ENCODE measurements at places on chromosomes 4 and X. TPM values are rescaled to one million over a fixed set of nuclear protein-coding genes. Genes with fewer than 3 reads are reported as not detected.

SYTL5 gene
- under 0.01 TPM for total RNA-seq

PPP1R2C gene
- not detected for total RNA-seq

UGT2B17 gene
- not detected for total RNA-seq

ZMAT1 gene
- total RNA-seq: 0.29 TPM

MAN2B2 gene
- 26.8 TPM for total RNA-seq

KLF3 gene
- 27.7 TPM for total RNA-seq

CCDC160 gene
- 0.36 TPM for total RNA-seq

DMRTC1 gene
- not detected for total RNA-seq

- H3K4me3 ChIP-seq: no peak overlapping the region
- no peaks in the 10 kb centered on the region for H3K27me3 ChIP-seq
- peaks cover 15% of the 10 kb centered on the region for H3K4me1 ChIP-seq
- H3K36me3 ChIP-seq: no peaks in the 10 kb centered on the region
These were observed 227.6 kb downstream of the PRDM5 start for GRCh38 chr4:120694973-120695372.

DNA sequence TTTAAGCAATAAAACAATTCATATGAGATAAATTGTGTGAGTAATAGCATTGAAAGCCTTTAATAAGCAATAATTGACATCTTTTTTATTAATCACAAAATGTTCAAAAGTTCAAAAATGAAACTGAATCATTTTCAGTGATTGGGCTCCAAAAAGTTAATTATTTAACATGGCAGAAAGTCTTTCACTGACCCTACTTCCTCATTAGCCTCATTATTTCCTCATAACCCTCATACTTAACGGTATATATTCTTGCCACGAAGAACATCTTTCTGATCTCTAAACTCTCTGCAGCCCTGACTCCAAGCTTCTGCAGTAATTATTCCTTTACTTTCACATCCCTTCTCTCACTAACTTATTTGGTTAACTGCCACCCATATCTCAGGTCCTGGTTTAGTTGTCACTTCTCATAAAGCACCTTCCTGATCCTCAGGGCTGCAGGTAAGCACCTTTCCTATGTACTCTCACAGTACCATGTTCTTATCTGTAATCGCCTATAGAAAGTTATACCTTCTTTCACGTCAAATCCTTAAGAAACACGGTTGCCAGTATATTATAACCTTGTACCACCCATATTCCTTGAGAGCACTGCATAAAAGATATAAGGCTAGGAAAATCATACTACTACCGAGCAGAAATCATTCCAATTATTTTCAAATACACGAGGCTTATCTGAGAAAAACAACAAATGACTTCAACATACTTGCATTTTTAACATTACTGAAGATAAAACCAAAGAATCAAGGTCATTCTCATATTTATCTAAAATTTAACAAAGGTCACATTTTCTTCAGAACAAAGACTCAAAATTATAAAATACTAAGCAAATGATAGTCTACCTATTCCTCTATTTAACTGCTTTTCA lies 72.2 kb downstream of the PPP3CA start:
- H3K4me1 ChIP-seq: peaks cover 24% of the 10 kb centered on the region
- no peak overlapping the region for H3K4me3 ChIP-seq
- DNase-seq: no peak
- H3K27me3 ChIP-seq: no peaks in the 10 kb centered on the region

GRCh38 chr4:184039963-184040383 lies 134.9 kb downstream of the STOX2 start:
- no peaks in the 10 kb centered on the region for H3K27me3 ChIP-seq
- H3K27ac ChIP-seq: no peak overlapping the region
- no peaks in the 10 kb centered on the region for H3K4me1 ChIP-seq
- no peaks in the 10 kb centered on the region for H3K36me3 ChIP-seq

GRCh38 chr4:37953620-37954293 lies 6.4 kb upstream of the PTTG2 start:
- H3K4me3 ChIP-seq: no peak overlapping the region
- no peak overlapping the region for H3K27ac ChIP-seq
- peaks cover 7% of the 10 kb centered on the region for H3K4me1 ChIP-seq
- no peaks in the 10 kb centered on the region for H3K36me3 ChIP-seq

DNA sequence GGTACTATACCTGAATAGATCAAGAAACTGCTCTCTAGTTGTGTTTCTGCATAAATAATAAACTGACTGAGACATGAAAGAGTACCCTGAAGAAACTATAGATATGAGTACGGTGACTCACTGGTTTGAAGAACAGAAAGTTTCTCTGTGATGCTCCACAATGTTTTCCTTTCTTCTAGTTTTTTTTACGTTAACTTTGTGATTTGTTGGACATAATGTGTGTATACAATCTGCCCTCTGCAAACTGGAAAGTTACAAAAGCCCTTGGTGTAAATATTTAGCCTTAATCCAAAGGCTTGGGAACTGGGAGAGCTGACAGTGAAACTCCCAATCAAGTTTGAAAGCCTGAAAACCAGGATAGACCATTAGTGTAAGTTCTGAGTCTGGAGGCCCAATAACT lies 31.6 kb upstream of the PAPSS1 start:
- DNase-seq: no peak
- no peak overlapping the region for H3K4me3 ChIP-seq
- no peaks in the 10 kb centered on the region for H3K36me3 ChIP-seq
- H3K4me1 ChIP-seq: peaks cover 9% of the 10 kb centered on the region

- H3K27ac ChIP-seq: no peak overlapping the region
- no peak for DNase-seq
- no peaks in the 10 kb centered on the region for H3K4me1 ChIP-seq
- H3K4me3 ChIP-seq: no peak overlapping the region
These were observed 177.1 kb upstream of the CENPE start for GRCh38 chr4:103375278-103375677.

- H3K27me3 ChIP-seq: no peaks in the 10 kb centered on the region
- no peak overlapping the region for H3K27ac ChIP-seq
- no peaks in the 10 kb centered on the region for H3K4me1 ChIP-seq
These were observed 47.7 kb downstream of the KLF8 start for GRCh38 chrX:56279863-56280262.

- H3K4me1 ChIP-seq: no peaks in the 10 kb centered on the region
- no peak overlapping the region for H3K4me3 ChIP-seq
- no peak for DNase-seq
- H3K27ac ChIP-seq: no peak overlapping the region
These were observed 29.6 kb upstream of the ERVMER34-1 start for GRCh38 chr4:52780617-52781354.

GRCh38 chr4:54440394-54441136 lies 211.5 kb downstream of the PDGFRA start:
- H3K36me3 ChIP-seq: no peaks in the 10 kb centered on the region
- H3K4me1 ChIP-seq: no peaks in the 10 kb centered on the region
- DNase-seq: peak; percentile 21
- no peak overlapping the region for H3K27ac ChIP-seq
- H3K27me3 ChIP-seq: peaks cover 8% of the 10 kb centered on the region

DNA sequence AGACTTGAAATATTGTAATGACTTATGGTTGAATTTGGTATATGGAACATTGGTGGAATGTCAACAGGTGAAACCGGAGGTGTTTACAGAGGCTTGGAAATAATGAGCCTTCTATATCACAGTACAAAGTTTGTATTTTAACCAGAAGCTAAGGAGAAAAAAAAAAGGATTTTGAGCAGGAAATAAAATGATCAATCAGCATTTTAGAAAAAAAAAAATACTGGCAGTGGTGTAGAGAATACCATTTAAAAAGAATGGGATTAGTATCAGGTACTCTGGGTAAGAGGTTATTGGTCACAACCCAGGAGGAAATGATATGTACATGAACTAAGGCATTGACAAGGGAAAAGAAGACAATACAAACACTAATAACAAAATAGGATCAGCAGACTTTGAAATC lies 587.1 kb upstream of the HTR2C start:
- H3K36me3 ChIP-seq: no peaks in the 10 kb centered on the region
- no peak for DNase-seq
- no peak overlapping the region for H3K27ac ChIP-seq
- no peak overlapping the region for H3K4me3 ChIP-seq
- no peaks in the 10 kb centered on the region for H3K4me1 ChIP-seq

GRCh38 chr4:166017804-166018203 lies 144.8 kb downstream of the TLL1 start:
- no peaks in the 10 kb centered on the region for H3K36me3 ChIP-seq
- no peak overlapping the region for H3K27ac ChIP-seq

- no peak for DNase-seq
- H3K36me3 ChIP-seq: no peaks in the 10 kb centered on the region
- peak overlapping the region; percentile 84 for H3K27ac ChIP-seq
- peak overlapping the region; percentile 38 for H3K4me3 ChIP-seq
These were observed 37.3 kb downstream of the APBB2 start for GRCh38 chr4:41177016-41177415.

GRCh38 chr4:188552741-188553275 lies 413.6 kb downstream of the TRIML1 start:
- H3K4me3 ChIP-seq: no peak overlapping the region
- H3K36me3 ChIP-seq: no peaks in the 10 kb centered on the region
- H3K27me3 ChIP-seq: no peaks in the 10 kb centered on the region
- H3K4me1 ChIP-seq: no peaks in the 10 kb centered on the region
- DNase-seq: no peak

GRCh38 chr4:37726666-37727065 lies 40.5 kb upstream of the RELL1 start:
- no peak overlapping the region for H3K4me3 ChIP-seq
- H3K36me3 ChIP-seq: no peaks in the 10 kb centered on the region
- H3K4me1 ChIP-seq: no peaks in the 10 kb centered on the region
- H3K27ac ChIP-seq: no peak overlapping the region
- H3K27me3 ChIP-seq: peaks cover 3% of the 10 kb centered on the region

DNA sequence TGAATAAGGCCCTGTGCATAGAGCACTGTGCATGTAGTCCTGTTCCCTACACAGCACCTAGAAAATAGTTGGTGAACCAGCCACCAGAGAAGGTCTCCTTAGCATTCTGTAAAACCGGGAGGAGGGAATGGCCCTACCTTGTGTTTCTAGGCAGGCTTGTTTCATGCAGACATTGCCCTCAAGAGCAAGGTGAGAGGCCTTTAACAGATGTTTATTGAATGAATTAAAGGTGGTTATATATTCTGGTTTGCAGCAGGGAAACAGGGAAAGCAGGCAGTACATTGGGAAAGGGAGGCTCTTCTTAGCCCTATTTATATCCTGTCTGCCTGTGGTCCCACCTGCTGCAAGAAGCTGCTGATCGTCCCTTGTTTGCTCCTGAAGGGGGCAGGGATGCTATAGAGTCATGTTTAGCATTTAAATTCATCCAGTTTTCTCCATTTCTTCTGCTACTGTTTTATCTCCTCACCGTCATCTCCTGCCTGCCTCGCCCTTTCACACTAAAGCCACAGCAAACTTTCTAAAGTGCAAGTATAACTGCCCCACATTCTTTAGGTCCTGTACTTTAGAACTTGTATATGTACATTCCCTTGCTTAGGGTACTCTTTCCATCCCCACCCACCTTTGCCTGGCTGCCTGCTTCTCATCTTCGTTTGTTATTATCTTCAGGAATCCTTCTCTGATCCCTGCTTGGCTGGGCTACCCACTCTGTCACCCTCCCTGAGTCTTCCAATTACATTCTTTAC lies 60.3 kb downstream of the EGF start:
- no peaks in the 10 kb centered on the region for H3K36me3 ChIP-seq
- H3K27ac ChIP-seq: no peak overlapping the region
- DNase-seq: no peak
- H3K4me3 ChIP-seq: no peak overlapping the region
- no peaks in the 10 kb centered on the region for H3K4me1 ChIP-seq

DNA sequence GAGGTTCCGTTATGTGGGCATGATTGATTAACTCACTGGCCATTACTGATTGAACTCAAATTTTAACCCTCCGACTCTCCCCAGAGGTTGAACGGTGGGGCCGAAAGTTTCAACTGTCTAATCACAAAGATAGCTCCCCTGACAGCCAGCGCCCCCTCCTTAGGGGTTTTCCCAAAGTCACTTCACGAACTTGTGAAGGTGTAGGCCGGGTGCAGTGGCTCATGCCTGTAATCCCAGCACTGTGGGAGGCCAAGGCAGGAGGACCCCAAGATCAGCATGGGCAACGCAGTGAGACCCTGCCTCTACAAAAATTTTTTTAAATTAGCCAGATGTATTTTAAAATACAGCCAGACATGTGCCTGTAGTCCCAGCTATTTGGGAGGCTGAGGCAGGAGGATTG lies 39.8 kb upstream of the RBM47 start:
- no peak overlapping the region for H3K4me3 ChIP-seq
- peaks cover 8% of the 10 kb centered on the region for H3K4me1 ChIP-seq

- no peak overlapping the region for H3K27ac ChIP-seq
- H3K27me3 ChIP-seq: peaks cover 77% of the 10 kb centered on the region
- no peaks in the 10 kb centered on the region for H3K36me3 ChIP-seq
- H3K4me1 ChIP-seq: no peaks in the 10 kb centered on the region
These were observed 12.3 kb downstream of the MSX1 start for GRCh38 chr4:4871573-4872313.

DNA sequence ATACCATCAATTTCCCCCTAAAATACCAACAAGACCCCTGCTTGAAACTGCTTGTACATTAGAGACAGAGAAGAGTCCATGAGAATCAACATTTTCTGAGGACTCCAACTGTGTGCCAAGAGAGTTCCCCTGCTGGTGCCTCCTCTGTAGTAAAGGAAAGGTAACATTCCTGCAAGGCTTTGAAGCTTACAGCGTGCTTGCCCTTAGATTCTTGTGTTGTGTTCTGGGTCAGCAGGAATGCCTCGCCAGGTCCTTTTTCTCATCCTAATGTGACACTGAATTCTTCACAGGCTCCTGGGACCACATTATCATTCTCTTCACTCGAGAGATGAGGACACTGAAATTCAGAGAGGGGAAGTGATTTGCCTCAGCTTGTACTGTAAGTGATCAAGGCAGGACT lies 9.7 kb upstream of the EOLA2 start:
- H3K27ac ChIP-seq: no peak overlapping the region
- H3K4me3 ChIP-seq: no peak overlapping the region
- H3K27me3 ChIP-seq: no peaks in the 10 kb centered on the region

Measured in osteoblast (primary cell).